ENCODE measurements at places on chromosomes 5 and 9.

DNA sequence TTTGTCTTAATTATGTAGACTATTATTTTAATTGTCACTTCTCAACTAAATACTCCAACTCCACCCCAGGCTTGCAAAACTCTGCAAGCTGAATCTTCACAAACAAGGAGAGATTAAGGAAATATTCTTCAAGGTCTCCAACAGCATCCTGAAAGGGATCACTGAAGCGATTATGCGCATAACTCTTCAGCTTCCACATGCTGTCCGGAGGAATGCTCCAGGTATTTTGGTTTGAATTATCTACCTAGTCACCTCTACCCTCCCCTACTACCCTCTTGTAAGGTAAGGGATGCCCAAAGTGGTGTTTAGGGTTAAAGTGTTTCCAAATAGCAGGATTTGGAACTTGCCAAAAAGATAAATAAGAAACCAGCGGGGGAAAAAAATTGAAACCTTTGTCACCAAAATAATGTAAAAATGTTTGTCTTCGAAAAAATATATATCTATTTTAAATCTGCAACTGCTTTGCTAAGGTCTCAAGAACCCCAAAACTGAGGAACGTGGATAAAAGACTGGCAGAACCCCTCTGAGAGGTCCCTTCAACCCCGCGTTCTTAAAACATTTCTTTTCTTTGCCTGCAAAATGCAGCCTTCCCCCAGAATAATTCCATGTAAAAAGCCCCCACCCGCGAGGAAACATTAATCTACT is 11.6 kb downstream of the PTCH1 start:
- no peak for DNase-seq

GRCh38 chr9:132415181-132415580 is 5.2 kb downstream of the CFAP77 start:
- DNase-seq, result no peak

DNA sequence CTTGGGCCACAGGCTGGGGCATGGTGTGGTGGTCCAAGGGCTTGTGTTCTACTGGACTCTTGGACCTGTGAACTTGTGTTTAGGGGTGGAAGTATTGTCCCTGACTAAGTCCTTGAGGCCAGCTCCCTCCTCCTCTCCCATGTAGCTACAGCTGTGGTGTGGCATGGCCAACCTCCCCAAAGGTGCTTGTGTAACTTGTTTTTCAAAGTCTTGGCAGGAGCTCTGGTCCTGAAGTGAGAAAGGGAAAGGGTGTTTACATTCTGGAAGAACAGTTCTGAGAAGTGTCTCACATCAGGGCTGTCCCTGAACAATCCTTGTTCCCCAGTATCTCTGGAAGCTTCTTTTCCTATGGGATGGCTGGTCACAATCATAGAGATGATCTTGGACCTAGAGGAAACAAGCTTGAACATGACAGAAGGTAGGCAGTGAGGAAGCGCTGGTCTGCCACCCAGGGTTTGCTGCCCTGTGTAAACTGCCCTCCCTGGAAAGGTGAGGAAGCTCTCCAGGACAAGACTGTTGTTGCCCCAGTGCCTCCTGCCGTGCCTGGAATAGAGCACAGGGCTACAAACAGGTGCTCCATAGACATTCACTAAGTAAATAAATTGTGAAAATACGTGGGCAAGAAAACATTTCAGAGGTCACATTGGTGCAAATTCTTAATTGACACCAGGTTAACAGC is 64.6 kb upstream of the KLF9 start:
- DNase-seq, result no peak

GRCh38 chr5:62974623-62975022 is 396.0 kb downstream of the LRRC70 start:
- no peak for DNase-seq

- no peak for DNase-seq
Observed at GRCh38 chr9:15308511-15308910, 1.5 kb upstream of the TTC39B start.

GRCh38 chr9:109600142-109600541 is 102.0 kb upstream of the PTPN3 start:
- DNase-seq, result no peak

DNA sequence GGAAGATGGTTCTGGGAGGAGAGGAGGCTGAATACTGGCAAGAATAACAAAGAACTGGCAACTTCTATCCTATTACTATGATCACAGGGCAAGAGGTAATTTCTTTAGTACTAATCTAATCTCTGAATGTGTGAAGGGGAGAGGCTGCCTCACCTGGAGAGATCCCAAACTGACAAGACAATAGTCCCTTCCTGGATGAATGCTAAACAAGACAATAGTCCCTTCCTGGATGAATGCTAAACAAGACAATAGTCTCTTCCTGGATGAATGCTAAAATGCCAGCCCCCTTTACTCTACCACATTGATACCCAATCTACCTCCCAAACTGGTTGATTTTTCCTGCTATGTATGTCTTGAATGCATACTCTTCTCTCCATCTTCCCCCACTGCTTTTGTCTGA is 145.2 kb downstream of the SIL1 start:
- DNase-seq, result no peak

DNA sequence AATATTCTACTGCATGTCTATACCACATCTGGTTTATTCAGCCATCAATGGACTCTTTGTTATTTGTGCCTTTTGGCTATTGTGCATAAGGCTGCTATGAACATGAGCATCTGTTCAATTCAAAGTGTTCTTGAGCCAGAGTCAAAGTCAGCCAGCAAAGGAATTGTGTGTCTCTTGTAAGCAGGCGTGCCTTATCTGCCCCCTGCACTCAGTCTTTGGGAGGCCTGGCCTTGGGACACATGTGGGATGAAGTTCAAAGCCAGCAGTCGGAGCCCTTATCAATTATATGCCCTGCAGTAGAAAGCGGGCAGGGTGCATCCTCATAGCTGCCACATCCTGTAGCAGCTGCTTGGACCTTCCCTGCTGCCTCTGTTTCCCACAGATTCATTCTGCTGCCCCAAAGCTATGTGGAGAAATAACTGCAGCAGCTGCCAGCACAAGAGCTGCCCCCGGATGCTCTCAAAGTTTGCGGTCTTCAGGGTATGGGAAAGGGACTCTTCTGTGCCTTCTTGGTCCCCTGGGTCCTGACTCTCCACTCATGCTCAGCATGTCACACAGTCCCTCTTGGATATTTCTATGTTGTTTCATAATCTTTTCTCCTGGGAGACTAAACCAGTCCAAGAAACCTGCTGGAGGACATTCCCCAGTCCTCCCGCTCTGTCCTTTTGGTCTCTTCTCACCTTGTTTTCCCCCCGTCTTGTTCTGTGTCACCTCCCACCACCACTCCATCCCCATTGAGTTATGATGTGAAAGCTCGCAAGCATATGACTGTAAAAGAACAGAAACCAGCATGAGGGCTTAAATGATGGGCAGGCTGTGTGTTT is 35.9 kb downstream of the STOM start:
- DNase-seq, result no peak

- DNase-seq, result no peak
Observed at GRCh38 chr5:172913117-172913850, 45.9 kb upstream of the RPL26L1 start.

DNA sequence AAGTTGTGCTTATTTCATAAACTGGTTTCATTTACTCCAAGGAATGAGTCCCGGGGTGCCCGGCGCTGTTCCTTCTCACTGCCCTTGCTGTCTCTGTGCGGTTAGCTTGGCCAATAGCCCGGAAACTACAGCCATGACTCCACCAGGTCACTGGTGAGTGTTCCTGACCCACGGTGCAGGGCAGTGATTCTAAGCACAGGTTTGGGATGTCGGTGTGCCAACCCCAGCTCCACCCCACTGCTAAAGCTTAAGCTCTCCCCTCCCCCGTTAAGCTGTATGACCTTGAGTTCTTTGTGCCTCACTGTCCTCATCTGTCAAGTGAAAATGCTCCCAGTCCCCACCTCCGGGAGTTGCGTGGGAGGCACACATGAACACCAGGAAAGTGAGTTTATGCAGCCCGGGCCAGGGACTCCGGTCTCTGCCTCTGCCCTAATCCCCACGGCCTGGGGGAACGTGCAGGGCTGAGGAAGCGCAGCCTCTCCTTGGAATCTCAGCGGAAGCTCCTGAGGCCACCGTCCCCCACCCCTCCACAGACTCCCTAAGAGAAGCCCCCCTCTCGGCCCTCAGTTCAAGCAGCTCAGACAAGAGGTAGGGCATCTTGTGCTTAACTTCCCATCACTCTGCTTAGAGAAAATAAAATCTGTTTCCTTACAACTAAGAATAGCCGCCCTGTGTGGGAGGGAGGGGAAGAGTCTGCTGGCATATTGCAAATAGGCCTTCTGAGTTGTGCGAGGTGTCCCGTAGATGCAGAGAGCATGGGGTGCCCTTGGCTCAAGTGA is 92.0 kb upstream of the RAI14 start:
- no peak for DNase-seq

DNA sequence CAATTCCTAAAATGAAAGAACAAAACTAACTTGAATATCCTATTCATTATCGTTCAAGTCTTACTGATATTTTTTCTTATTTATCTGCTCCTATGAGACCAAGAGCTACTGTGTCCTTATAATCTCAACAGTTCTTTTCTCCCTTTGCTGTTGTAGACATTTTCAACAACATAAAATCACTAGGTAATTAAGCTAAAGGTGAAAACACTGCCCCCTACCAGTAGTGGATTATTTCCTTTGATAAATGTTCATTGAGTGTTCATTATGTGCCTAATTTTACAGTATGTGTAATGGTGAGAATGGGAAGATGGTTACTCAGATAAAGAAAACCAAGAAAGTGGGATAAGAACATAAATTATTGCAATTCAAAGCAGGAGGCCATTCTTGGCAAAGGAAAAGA is 41.4 kb upstream of the PAPPA start:
- DNase-seq, result no peak

GRCh38 chr9:128233817-128234406 is 30.7 kb downstream of the DNM1 start:
- no peak for DNase-seq

GRCh38 chr5:149403923-149404745 is 25.0 kb upstream of the IL17B start:
- DNase-seq, result no peak

GRCh38 chr5:69494452-69494851 is 1.9 kb downstream of the OCLN start:
- no peak for DNase-seq

DNA sequence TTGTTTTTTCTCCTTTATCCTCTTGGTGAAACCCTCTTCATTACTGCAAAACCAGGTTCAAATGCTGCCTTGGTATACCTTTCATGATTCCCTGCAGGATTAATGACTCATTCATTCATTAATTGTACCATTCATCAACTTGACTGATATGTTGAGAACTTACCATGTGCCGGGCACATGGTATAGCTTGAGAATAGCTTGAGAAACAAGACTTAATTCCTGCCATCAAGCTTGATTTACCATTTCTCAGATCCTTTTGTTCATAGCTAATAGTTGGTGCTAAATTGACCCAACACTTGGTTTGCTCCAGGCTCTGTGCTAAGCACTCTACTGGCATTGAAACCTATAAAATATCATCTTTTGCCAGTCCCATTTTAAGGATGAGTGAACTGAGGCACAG is 165.7 kb downstream of the YIPF5 start:
- DNase-seq, result no peak

DNA sequence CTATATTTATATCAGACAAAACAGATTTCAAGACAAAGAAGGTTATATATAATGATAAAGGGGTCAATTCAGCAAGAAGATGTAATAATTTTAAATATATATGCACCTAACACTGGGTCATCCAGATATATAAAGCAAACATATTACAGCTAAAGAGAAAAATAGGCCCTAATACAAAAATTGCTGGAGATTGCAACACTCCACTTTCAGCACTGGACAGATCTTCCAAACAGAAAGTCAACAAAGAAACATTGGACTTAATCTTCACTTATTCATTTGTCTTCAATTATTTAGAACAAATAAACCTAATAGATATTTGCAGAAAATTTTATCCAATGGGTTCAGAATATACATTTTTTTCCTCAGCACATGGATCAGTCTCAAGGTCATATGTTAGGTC is 45.8 kb downstream of the MEIKIN start:
- DNase-seq, result no peak

GRCh38 chr5:95822043-95822541 is 434 bp downstream of the GLRX start:
- DNase-seq, result no peak

- no peak for DNase-seq
Observed at GRCh38 chr5:170261528-170262043, 28.8 kb downstream of the C5orf58 start.

- DNase-seq, result no peak
Observed at GRCh38 chr5:180140571-180140970, 68.4 kb downstream of the RASGEF1C start.

DNA sequence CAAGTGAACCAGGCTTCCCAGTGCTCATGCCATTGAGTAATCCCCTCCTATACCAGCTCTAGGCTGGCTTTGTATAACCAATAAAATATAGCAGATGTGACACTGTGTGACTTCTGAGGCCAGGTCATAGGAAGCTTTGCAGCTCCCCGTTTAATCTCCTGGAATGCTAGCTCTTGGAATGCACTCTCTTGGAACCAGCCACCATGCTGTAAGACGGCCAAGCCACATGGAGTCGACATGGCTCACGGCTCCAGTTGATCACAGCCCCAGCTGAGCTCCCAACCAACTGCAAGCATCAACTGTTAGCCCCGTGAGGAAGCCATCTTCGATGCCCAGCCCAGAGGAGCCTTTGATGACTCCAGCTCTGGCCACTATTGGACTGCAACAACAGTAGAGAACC is 74.5 kb downstream of the SH3TC2 start:
- DNase-seq, result no peak

GRCh38 chr5:31492869-31493268 is 39.0 kb downstream of the DROSHA start:
- no peak for DNase-seq

- no peak for DNase-seq
Observed at GRCh38 chr5:20032896-20033295, 44.9 kb upstream of the CDH18 start.

DNA sequence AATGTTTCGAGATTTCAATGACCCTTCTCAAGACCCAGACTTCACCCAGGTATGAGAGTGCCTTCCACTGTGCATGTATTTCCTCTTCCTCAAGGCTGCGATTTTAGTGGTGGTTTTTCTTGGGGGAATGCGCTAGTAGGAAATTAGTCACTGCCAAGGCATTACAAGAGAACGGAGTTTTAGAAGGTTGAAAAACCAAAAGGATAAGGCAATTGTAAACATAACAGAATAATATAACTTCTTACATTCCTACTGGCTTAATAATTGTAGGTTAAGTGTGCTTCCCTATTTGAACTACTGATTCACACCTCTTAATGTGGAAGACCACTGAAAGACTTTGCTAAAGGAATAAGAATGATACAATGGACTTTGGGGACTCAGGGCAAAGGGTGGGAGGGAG is 38.9 kb downstream of the ACO1 start:
- no peak for DNase-seq

GRCh38 chr5:118479285-118479684 is 509.1 kb downstream of the DTWD2 start:
- DNase-seq, result no peak

DNA sequence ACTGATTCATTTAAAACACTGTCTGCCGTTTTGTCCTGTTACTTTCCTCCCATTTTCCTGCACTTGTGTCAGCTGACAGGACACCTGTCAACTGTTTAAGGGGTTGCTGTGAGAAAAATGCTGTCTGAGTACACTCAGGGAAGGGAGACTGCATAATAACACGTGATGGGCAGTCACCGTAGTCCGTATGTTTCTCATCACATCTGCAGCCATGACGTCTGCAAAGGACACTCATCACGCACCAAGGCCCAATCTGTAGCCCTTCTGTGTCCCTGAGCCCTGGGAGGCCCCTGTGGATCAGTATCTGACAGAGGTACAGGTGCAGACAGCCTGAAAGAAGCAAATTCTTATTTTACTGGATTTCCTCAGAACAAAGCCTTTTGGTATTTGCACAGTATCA is 396.3 kb downstream of the YTHDC2 start:
- no peak for DNase-seq

GRCh38 chr5:131364507-131365050 is 100.7 kb downstream of the CDC42SE2 start:
- no peak for DNase-seq
